ENCODE measurements at places on chromosomes 5 and 9.

GRCh38 chr9:91647371-91647770, 223.7 kb upstream of the NFIL3 start:
- no peak overlapping the region for H3K4me3 ChIP-seq
- peaks cover 15% of the 10 kb centered on the region for H3K27me3 ChIP-seq
- H3K36me3 ChIP-seq, result no peaks in the 10 kb centered on the region
- no peak overlapping the region for H3K27ac ChIP-seq

- H3K36me3 ChIP-seq, result no peaks in the 10 kb centered on the region
- DNase-seq, result no peak
- no peak overlapping the region for H3K4me3 ChIP-seq
- H3K27me3 ChIP-seq, result peaks cover 8% of the 10 kb centered on the region
- H3K27ac ChIP-seq, result no peak overlapping the region
Observed at GRCh38 chr5:149217096-149217802, 54.4 kb upstream of the AFAP1L1 start.

GRCh38 chr9:136201609-136202453, 3.1 kb downstream of the LHX3 start:
- peak overlapping the region; percentile 63 for H3K27ac ChIP-seq
- DNase-seq, result no peak
- peaks cover 13% of the 10 kb centered on the region for H3K27me3 ChIP-seq
- H3K36me3 ChIP-seq, result peaks cover 6% of the 10 kb centered on the region
- H3K4me3 ChIP-seq, result no peak overlapping the region
- peaks cover 10% of the 10 kb centered on the region for H3K4me1 ChIP-seq

- DNase-seq, result no peak
- H3K27ac ChIP-seq, result no peak overlapping the region
- no peaks in the 10 kb centered on the region for H3K36me3 ChIP-seq
- no peak overlapping the region for H3K4me3 ChIP-seq
Observed at GRCh38 chr9:135075234-135076142, 12.0 kb upstream of the OLFM1 start.

GRCh38 chr5:141845371-141845851, 32.8 kb downstream of the PCDH1 start:
- peaks cover 21% of the 10 kb centered on the region for H3K27me3 ChIP-seq
- no peaks in the 10 kb centered on the region for H3K36me3 ChIP-seq
- no peak for DNase-seq
- peaks cover 12% of the 10 kb centered on the region for H3K4me1 ChIP-seq
- H3K4me3 ChIP-seq, result no peak overlapping the region

GRCh38 chr5:170334626-170335025, 37.0 kb upstream of the LCP2 start:
- no peak overlapping the region for H3K27ac ChIP-seq
- no peaks in the 10 kb centered on the region for H3K36me3 ChIP-seq
- H3K4me1 ChIP-seq, result peaks cover 19% of the 10 kb centered on the region
- DNase-seq, result no peak
- no peaks in the 10 kb centered on the region for H3K27me3 ChIP-seq
